Left kidney (tissue), 8 donors: ENCODE measurements at places on chromosomes 16 and 17.

DNA sequence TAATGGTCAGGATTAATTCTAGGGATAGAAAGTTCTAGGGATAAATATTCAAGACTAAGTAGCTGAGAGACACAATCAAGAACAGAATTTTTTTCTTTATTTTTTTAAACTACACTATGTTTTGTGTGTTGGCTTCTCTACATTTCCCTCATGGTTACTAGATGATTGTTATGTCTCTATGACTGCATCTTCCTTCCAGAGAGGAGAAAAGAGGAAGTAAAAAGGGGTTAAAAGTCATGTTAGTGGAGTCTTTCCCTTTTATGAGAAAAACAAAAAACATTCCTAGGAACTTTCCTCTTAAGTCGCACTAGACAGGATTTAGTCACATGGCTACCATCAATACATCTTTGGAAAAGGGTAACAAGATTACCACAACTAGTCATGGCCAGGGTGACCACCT is 375.0 kb downstream of the KCNJ2 start:
- DNase-seq: no peak

DNA sequence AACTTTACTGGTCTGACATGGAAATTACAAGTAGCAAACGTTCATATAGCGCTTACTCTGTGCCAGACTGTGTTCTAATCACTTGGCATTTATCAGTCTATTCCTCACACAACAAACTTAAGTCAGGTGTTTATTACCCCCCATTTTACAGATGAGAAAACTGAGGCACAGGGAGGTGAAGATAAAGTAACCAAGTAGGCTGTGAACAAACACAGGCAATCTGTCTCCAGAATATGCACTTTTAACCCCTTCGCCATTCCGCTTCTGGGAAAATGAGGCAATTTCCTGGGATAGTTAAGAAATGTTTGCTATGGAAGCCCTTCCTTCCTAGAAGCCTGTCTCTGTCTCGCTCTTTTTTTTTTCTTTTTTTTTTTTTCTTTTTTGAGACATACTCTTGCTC is 12.2 kb upstream of the CXCL16 start:
- DNase-seq: no peak

- DNase-seq: no peak
Observed at GRCh38 chr17:61816538-61816937, 46.8 kb downstream of the BRIP1 start.

- peak; percentile 83 for DNase-seq
Observed at GRCh38 chr17:77247048-77247541, 106.3 kb downstream of the SEC14L1 start.

DNA sequence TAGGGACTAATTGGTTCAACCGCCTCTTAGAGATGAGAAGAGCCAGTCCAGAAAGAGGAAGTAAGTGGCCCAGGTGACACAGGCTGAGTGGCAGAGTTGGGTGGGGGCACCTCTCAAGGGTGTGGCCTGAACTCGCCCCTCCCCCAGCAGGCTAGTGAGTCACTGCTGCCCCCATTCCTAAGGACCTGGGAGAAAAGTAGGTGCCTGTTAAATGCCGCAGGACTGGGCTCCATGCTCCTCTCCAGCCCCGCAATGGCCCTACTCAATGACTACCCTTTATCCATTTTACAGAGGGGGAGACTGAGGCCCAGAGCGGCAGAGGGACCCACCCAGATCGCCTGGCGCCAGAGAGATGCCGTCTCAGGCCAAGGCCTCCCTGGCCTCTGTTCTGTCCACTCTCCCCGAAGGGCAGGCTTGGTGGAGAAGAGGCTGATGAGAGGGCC is 8.1 kb downstream of the TMEM235 start:
- DNase-seq: no peak

DNA sequence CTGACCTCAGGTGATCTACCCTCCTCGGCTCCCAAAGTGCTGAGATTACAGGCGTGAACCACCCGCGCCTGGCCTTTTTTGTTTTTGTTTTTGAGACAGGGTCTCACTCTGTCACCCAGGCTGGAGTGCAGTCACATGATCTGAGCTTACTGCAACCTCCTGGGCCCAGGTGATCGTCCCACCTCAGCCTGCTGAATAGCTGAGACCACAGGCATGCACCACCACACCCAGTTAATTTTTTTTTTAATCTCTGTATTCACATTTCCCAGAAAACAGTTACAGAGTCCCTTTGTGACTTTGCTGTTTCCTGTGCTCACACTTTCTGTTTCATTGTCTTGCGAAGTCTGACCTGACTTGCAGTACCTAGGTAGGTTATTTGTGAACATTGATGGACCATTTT is 2.7 kb downstream of the CLUAP1 start:
- DNase-seq: no peak
